ENCODE measurements at places on chromosomes 12 and 14. TPM values are rescaled to one million over a fixed set of nuclear protein-coding genes. Genes with fewer than 3 reads are reported as not detected.

The SIX6 gene
- total RNA-seq: not detected

The NKX2-1 gene
- not detected for total RNA-seq

The ITGB7 gene
- not detected for total RNA-seq

The SLC7A8 gene
- total RNA-seq: 0.29 TPM

The IL26 gene
- not detected for total RNA-seq

The PPP4R4 gene
- total RNA-seq: 0.58 TPM

The MAP1LC3B2 gene
- total RNA-seq: 0.82 TPM

The MBD6 gene
- 28.4 TPM for total RNA-seq

The RPGRIP1 gene
- total RNA-seq: not detected

The STAC3 gene
- total RNA-seq: 0.58 TPM

The ASB2 gene
- 0.58 TPM for total RNA-seq

The MMP17 gene
- total RNA-seq: 24.3 TPM

The C12orf42 gene
- not detected for total RNA-seq

The RPL10L gene
- total RNA-seq: not detected

The CMA1 gene
- total RNA-seq: not detected

The NXPH4 gene
- 2.5 TPM for total RNA-seq

The GLT1D1 gene
- not detected for total RNA-seq
